Islet precursor cell (in vitro differentiated cells): ENCODE measurements at places on chromosomes 2 and 18.
A peak's percentile ranks its signal among the peaks of the same experiment; 100 is the strongest.

DNA sequence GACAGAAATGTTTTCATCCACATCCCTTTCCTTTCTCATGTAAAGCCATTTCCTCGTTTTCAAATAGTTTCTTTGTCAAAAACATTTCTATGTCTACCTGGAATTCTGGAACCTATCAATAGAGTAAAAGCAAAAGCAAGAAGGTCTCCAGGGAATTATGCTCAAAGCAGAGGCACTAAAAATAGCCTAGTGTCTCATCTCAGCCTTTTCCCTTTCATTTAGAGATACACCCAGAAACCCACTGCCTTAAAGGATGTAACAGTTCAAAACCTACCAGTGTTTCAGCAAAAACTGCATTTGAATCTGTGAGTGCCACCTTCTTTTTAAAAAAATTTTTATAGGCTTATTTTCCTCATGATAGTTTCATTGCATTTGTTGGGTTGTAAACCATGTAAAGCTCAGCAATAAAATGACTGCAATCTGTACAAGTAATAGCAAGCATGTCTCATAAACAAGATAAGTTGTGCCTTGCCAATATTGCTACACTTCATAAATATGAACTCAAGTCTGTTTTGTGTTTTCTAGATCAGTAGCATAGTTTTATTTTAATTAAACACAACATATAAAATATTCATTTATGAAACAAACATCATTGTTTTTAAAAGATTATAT lies 927.3 kb upstream of the ACVR2A start:
- no peak for DNase-seq

GRCh38 chr2:125313806-125314205 lies 1288.7 kb downstream of the CNTNAP5 start:
- peak; percentile 61 for DNase-seq

DNA sequence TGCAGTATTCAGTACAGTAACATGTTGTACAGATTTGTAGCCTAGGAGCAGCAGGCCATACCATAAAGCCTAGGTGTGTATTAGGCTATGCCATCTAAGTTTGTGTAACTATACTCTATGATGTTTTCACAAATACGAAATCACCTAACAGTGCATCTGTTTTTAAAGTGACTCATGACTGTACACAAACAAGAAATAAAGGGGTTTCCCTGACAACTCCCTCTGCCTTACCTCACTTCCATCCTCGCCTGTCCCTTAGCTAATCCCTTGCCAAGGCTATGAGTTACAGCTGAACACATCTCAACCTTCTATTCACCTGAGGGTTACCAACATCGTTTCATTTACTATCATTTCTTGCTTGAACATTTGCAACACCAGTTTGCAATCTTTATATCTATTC lies 78.6 kb upstream of the RPRM start:
- DNase-seq, result no peak

- DNase-seq, result no peak
These were observed 44.2 kb upstream of the CTDP1 start for GRCh38 chr18:79635427-79635726.

DNA sequence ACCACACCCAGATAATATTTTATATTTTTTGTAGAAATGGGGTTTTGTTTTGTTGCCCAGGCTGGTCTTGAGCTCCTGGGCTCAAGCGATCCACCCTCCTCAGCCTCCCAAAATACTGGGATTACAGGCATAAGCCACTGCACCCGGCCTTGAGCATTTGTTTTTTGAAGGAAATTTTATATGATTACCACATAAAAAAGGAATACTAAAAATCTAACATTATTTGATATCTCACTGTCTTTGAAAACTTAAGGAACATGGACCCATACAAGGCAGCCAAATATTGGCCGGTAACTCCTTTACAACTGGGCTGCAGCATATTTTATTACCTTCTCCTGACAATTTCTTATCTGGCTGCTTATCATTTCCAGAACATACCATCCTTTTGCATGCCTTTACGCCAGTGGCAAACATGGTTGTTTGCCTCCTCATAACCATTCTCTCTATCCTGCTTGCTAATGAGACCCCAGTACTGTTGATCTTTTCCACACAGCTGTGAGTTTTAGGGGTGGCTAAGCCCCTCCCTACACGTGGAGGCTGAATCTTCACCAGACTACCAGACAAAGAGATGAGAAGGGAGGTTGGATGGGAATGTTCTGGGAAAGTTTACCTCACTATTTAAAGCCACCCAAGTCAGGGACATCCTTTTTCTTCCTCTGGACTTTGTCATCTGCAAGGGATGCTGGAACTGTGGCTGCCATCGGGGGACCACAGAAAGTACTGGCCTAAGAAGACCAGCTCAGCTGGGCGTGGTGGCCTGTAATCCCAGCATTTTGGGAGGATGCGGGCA lies 157.5 kb downstream of the TGIF1 start:
- no peak for DNase-seq

- no peak for DNase-seq
These were observed 73.1 kb downstream of the SPATS2L start for GRCh38 chr2:200379481-200380090.

GRCh38 chr2:134282629-134283400 lies 28.9 kb downstream of the MGAT5 start:
- peak; percentile 65 for DNase-seq

DNA sequence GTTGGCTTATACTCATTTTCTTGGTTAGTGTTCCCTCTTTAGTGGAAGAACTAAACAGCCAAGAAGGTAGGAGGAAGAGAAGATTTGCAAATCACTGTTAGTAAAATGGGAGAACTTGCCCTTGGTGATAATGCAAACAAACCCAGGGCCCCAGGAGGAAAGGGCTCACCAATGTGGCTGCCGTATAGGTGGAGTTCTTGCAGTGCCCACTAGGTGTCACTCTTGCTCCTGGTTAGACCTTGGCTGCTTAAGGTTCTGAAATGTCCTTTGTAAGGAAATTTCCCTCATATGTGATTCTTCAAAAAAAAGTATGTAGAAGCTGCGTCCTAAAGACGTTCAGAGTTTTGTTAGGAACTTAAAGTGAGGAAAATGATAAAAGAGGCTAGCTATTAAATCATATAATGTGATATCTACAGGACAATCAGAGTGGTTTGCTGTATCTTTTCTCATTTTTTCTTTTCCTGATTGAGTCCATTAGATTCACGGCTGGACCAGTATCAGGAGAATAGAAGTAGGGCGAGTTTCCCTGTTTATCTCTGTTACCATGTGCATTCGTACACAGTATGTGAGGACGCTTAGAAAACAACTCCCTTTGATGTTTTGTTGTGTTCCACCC lies 48.6 kb downstream of the RPIA start:
- peak; percentile 78 for DNase-seq

DNA sequence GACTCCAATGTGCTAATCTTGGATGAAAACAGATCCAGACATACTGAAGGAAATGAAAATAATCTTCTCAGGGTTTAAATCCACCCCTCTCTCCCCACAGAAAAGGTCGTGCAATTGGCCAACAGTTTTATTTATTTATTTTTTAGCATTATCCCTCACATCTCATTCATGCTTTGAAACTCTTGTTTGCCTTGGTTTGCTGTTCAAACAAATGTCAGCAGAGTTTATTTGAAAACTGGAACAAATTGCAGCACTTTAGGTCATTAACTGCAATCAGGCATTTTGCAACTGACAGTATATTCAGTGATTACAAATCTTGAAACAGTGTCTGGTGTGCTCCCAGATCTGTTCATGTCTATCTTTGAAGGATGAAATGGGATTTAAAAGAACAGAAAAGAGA lies 220.6 kb downstream of the SLC4A10 start:
- DNase-seq, result no peak

DNA sequence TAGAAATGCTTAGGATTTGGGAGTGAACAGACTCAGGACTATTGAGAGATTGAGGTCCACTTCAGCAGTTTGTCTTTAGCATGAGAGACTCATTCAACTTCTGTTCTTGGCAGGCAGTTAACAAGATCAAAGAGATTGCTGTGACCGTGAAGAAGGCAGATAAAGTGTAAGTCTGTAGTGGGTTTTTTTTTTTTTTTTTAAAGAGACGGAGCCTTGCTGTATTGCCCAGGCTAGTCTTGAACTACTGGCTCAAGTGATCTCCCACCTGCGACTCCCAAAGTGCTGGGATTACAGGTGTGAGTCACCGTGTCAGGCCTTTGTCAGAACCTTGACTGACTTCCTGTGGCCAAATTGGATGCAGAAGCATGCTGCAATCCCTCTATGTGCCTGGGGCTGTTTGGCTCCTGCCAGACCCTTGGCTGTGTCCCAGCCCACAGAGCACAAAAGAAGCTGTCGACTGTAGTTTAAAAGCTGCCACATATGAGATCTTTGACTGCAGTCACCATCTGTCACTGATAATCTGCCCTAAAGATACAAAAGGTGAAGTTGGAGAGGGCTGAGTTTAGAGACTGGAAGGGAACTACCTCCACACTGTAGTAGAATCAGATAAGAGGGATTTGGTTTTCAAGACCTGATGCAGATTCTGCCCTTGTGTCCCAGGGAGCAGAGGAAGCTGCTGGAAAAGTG lies 9.9 kb downstream of the CCT7 start:
- DNase-seq, result peak; percentile 97

GRCh38 chr18:26705757-26706156 lies 157.4 kb upstream of the KCTD1 start:
- DNase-seq, result no peak

GRCh38 chr18:24015639-24016631 lies 1.4 kb downstream of the TTC39C start:
- peak; percentile 22 for DNase-seq

DNA sequence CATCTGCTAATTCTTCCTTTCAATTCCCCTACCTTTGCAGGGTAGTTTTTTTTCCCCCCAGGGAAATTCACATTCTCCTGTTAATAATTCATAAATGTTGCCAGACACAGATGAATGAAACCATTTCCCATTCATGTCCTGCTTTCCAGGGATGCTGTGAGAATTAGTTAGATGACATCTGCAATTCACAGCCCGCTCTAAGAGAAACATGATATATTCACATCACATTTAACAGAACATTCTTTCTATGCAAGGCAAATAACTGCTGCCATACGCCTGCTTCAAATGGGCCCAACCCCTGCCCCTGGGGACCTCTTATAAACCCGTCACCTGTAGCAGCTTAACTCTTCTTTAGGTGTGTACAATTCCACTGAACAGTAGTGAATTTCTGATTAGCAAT lies 110.6 kb upstream of the CTAGE1 start:
- no peak for DNase-seq

DNA sequence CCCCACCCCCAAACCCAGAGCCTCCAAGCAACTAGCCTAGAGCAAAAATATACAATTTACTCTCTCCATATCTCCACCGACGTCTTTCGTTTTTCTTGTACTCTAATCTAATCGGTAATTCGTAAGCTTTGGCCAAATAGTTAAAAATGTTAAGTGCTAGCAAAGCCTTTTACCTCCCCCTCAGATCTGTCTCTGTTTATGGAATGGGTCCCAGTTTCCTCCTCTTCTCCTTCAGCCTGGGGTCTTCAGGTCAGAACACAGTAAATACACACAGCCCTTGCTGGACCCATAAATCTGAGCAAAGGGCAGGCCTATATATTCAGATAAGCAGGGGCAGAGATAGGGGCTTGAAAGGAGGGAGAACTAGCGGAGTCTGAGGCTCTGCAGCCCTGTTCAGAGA lies 267.4 kb downstream of the MEIS1 start:
- no peak for DNase-seq

DNA sequence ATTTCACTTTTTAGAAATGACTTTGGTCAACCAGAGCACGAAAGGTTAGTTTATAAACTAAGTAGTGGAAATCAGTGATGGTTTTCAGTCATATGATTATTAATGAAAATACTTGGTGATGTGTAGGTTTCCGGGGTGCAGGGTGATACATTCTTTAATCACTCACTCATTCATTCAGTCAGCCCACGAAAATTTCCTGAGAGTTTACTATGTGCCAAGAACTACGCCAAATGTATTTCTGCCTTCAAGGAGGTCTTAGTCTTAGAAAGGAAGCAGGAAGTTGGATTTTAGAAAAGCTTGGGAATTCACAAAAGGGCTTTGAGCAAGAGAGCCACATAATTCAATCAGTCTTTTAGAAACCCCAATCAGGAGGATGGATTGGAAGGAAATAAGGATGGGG lies 543.6 kb downstream of the PLCL1 start:
- DNase-seq, result no peak

DNA sequence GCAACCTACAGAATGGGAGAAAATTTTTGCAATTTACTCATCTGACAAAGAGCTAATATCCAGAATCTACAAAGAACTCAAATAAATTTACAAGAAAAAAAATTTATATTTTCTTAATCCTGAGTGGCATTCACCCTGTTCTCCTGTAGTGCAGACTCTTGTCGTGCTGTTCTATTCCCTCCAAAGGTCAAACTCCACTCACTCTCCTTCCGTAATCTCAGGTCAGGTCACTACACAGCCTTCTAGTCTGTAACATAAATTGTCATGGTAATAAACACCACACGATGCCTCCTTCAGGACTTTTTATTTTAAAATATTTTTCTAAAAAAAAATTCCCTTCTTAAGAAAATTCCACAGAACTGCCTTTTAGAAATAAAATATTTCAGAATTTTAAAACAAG lies 417.9 kb upstream of the GCFC2 start:
- DNase-seq, result no peak

DNA sequence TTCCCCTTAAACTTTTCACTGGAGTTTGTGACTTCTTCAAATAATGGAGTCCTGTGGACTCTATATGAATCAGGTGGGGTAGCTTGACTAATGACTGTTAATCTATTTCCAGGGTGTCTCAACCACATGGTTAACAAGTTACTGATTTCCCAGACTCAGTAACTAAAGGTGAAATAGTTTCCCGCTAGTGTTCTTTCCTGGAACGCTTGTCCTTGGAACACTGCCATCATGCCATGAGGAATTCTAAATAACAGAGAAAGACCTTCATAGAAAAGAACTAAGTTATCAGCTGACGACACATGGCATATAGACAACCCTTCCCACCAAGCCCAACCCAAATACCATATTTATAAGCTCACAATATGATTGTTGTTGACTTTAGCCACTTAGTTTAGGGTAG lies 1027.9 kb upstream of the FAM98A start:
- DNase-seq, result no peak
